ENCODE measurements at places on chromosomes 11 and 22.

DNA sequence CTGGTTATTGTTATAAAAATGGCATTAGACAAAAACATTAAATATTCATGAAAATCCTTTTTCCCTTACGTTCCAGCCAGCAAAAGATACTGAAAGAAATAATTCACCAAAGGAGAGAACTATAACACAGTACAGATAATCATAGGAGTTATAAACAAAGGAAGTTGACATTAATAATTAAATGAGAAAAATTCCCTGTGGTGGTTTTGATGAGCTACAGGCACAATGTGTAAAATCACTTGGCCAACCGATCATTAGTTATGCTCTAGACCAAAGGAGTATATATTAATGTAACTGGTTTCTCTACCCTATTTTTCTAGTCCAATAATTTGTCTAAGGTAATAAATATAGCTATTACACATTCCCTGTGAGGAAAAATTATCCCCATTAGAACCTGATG is 534.7 kb downstream of the CNTN5 start:
- DNase-seq: no peak

- DNase-seq: no peak
These were observed 17.9 kb downstream of the APLNR start for GRCh38 chr11:57219021-57219627.

- DNase-seq: no peak
These were observed 114.3 kb downstream of the INSC start for GRCh38 chr11:15229069-15229468.

GRCh38 chr11:32817181-32817851 is 12.4 kb upstream of the PRRG4 start:
- DNase-seq: no peak

- DNase-seq: no peak
These were observed 15.6 kb downstream of the PISD start for GRCh38 chr22:31646186-31647019.

DNA sequence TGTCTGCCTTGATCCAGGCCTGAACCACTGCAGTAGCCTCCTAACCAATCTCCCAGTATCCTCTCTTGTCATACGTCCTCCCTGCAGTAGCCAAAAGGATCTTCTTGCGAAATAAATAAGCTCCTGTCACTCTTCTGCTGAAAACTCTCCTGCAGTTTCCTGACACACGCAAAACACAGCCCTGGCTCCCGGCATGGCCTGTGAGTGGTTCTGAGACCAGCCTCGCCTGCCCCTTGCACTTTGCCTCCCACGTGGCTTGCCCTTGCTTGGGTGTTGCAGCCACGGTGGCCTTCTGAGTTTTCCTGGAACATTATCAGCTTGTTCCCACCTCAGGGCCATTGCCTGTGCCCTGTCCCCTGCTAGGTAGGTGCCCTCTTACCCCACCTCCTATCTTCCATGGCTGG is 7.2 kb downstream of the ZC3H7B start:
- DNase-seq: no peak

Measured in NCI-H2107 (cell line).